ENCODE measurements at places on chromosomes 11 and 22.

DNA sequence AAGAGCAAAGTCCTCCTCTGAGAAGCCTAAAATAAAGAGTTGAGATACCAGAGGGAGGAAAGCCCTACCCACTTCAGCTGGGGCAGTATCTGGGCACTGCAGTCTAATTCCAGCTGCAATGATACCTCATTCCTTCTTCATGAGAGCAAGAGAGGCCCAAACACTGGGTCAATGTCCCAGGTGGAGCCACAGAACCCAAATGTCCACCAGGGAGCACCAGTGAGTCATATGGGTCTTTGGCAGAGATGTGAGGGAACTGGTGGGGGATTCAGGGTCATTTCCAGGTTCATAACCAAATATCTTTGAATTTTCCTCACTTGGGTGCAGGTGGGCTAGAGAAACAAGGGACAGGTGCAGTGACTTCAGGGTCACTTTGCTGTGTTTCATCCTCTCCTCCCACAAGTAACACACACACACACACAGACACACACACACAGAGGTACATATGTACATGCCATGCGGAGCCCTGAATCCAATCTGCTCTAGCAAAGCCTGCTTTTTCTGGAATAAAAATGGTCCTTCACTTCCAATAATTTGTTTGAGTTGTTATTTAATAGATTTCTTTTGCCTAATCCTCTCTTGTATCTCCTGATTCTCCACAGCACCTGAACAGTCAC, 585.4 kb downstream of the SOX6 start:
- no peak overlapping the region for H3K27ac ChIP-seq
- no peak for DNase-seq
- no peak overlapping the region for H3K4me3 ChIP-seq

DNA sequence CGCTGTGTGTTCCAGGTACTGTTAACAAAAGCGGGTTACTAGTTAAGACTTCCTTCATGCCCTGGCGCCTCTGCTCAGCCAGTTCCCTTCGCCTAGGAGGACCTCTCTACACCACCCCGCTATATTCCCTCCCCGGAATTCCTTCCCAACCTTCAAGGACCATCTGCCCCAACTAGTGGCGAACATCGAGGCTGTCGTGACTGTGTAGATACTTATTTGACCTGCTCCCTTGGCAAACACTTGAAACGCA, 450 bp upstream of the BCL2L13 start:
- H3K4me3 ChIP-seq: peak overlapping the region; percentile 86
- DNase-seq: no peak
- H3K27me3 ChIP-seq: no peaks in the 10 kb centered on the region
- H3K36me3 ChIP-seq: peaks cover 6% of the 10 kb centered on the region
- peaks cover 25% of the 10 kb centered on the region for H3K4me1 ChIP-seq
- H3K27ac ChIP-seq: peak overlapping the region; percentile 99

DNA sequence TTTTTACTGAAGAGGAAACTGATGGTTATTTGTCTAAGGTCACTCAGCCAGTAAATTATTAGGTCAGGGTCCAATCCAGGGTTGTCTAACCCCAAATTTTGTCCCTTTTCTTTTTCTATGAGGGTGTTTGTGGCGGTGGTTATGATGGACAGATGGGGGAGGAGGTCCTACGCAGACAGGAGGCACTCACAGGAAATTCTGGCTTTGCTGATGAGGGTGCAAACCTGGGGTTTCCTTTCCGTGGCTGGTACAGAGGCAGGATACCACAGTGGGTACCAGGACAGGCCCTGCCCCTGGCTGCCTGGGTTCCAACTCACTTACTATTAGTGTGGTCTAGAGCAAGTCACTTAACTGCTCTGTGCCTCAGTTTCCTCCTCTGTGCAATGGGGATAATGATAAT, 91.0 kb downstream of the RRM1 start:
- no peak for DNase-seq
- H3K27me3 ChIP-seq: no peaks in the 10 kb centered on the region
- no peaks in the 10 kb centered on the region for H3K36me3 ChIP-seq
- H3K4me3 ChIP-seq: no peak overlapping the region

DNA sequence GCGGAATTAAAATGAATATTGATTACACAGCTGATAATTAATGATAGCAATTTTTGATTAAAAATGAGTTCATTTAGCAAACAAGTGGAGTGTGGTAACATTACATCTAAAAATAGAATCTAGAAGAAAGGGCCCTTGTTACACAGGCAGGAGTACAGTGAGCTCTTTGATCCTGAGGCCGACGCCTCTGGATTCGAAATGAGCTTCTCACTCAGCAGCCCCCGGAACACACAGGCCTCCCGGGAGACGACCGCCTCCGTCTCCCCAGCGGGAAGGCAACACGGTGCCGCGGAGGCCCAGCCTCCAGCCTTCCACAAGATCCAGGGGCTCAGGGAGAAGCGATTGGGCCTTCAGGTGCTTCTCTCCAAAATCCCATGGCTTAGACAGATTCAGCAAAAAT, 379.1 kb downstream of the BRD1 start:
- peaks cover 23% of the 10 kb centered on the region for H3K4me1 ChIP-seq
- peaks cover 64% of the 10 kb centered on the region for H3K27me3 ChIP-seq
- DNase-seq: no peak
- H3K36me3 ChIP-seq: no peaks in the 10 kb centered on the region
- H3K4me3 ChIP-seq: no peak overlapping the region

DNA sequence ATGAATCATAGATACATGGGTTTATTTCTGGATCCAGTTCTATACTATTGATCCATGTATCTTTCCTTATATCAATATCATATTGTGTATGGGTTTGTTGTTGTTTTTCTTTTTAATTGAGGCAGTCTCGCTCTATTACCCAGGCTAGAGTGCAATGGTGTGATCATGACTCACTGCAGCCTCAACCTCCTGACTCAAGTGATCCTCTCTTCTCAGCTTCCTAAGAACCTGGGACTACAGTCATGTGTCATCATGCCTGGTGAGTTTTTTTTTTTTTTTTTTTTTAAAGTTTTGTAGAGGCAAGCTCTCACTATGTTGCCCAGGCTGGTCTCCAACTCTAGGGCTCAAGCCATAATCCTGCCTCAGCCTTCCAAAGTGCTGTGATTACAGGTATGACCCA, 1589.4 kb upstream of the TENM4 start:
- no peak for DNase-seq
- no peak overlapping the region for H3K4me3 ChIP-seq
- H3K36me3 ChIP-seq: peaks cover 8% of the 10 kb centered on the region
- H3K27me3 ChIP-seq: no peaks in the 10 kb centered on the region
- no peak overlapping the region for H3K27ac ChIP-seq

- peak overlapping the region; percentile 7 for H3K27ac ChIP-seq
- peaks cover 26% of the 10 kb centered on the region for H3K4me1 ChIP-seq
- peaks cover 11% of the 10 kb centered on the region for H3K27me3 ChIP-seq
These were observed 3.1 kb downstream of the CSNK2A3 start for GRCh38 chr11:11349870-11350337.

DNA sequence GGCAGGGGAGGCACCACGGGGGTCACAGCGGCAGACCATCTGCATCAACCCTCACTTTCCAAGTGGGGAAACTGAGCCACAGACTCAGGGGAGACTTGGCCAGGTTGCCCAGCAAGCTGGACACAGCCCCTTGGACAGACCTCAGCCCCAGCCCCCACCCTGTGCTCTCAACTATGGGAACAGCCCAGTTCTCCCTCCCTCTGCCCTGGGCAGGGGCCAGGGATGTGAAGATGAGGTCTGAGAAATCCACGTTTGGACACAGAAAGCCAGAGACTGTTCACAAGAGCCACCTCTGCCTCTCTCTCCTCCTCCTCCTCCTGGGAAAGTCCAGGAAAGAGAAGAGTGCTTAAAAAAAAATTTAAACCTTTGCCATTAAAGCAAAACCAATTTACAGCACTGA, 50.1 kb downstream of the ELFN2 start:
- H3K27ac ChIP-seq: no peak overlapping the region
- peaks cover 44% of the 10 kb centered on the region for H3K27me3 ChIP-seq
- H3K4me1 ChIP-seq: peaks cover 15% of the 10 kb centered on the region
- no peak for DNase-seq

DNA sequence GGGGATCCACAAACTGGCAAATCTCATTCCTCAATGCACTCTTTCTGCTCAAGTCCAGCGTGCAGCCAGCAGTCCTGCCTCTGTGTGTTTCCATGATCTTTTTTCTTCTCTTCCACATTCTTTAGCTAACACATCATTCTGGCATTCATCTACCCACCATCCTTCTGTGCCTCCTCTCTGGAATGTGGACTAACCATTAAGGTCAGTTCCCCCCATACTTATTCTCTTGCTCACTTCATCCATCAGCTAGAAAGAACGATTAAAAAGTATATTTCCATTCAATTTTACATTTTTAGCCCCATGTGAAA, 7.8 kb downstream of the KIRREL3 start:
- H3K36me3 ChIP-seq: no peaks in the 10 kb centered on the region
- peaks cover 53% of the 10 kb centered on the region for H3K27me3 ChIP-seq
- H3K27ac ChIP-seq: no peak overlapping the region
- H3K4me1 ChIP-seq: peaks cover 6% of the 10 kb centered on the region
- no peak for DNase-seq

GRCh38 chr11:113952070-113952469, 22.8 kb upstream of the HTR3A start:
- DNase-seq: no peak

DNA sequence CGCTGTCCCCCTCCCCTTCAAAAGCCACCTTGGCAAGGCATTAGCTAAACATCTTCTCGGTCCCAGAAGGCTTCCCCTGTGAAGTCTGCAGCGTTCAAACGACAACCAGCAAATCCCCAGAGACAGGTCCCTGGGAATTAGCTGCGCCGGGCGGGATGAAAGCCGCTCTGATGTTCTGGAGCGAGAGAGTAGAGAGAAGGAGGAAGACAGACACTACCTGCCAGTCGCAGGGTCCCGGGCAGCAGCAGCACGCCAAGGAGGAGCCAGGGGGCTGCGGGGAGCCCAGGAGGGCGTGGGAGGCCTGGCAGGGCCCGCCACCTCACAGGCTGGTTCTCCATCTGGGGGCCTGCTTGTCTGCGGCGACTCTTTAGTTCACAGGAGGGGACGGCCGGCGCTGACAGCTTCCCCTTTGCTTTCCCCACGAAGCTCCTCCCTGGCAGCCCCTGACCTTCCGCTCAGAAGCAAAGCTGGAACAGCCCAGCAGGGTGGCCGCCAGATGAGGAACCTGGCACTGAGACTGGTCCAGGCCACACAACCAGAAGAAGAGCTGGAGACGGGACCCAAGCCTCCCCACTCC, at the start of gene NFAM1:
TSS of gene NFAM1 (minus strand) at position 384 of the 577 bp plus-strand sequence. CDS start at position 338, 46 bp downstream.
- peaks cover 45% of the 10 kb centered on the region for H3K4me1 ChIP-seq
- H3K4me3 ChIP-seq: no peak within 1 kb of the TSS

DNA sequence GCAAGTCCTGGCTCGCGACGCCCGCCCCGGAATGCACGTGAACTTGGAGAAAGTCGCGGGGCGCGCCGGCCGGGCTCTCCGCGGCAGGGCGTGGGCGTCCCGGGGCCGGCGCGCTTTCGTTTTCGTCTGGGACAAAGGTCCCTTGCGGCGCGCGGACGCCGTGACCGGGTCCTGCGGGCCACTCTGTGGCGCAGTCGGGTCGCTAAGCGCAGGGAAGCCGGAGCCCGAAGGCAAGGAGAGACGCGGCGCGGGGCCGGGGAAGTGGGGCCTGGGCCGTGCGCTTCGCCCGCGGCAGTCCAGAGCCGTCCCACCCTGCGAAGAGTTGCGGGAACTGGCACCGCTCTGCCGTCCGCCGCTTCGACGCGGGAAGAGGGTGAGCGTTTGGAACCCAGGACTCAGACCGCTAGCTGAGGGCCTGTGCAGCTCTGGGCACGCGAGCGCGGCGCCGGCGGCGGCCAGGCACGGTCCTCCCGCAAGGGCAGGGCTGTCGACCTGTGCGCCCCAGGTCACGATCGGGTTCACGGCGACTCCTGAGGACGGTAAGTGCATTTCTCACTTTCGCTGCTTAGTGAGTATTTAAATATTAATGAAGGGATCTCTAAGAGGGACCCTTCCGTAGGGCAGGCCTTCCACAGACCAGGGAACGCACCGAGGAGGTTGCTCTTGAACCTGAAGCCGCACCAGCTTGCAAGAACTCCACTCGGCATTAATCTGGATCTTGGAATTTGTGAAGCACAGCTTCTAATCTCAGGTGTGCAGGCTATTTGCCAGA, 78.0 kb upstream of the PPARA start:
- peak overlapping the region; percentile 82 for H3K27ac ChIP-seq
- H3K4me3 ChIP-seq: peak overlapping the region; percentile 81
- H3K4me1 ChIP-seq: peaks cover 35% of the 10 kb centered on the region
- H3K27me3 ChIP-seq: peaks cover 41% of the 10 kb centered on the region

DNA sequence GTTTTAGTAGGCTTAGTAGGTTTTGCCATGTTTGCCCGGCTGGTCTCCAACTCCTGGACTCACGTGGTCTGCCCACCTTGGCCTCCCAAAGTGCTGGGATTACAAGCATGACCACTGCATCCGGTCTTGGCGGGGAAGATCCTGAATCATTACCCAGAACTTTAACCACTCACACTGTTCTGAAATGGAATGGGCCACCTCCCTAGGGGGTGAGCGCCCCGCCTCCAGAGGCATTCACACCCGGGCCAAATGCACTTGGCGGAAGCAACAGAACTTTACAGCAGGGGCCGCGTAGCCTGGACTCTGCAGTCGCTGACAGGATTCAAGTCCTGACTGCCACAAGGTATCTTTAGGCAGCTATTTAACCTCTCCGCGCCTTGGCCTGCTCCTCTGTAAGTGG, 5.4 kb downstream of the CCDC86 start:
- H3K4me1 ChIP-seq: peaks cover 31% of the 10 kb centered on the region
- H3K27me3 ChIP-seq: no peaks in the 10 kb centered on the region
- no peak for DNase-seq

GRCh38 chr11:8941341-8942103, 1.3 kb downstream of the ASCL3 start:
- H3K4me1 ChIP-seq: peaks cover 9% of the 10 kb centered on the region
- no peak overlapping the region for H3K4me3 ChIP-seq
- H3K27me3 ChIP-seq: no peaks in the 10 kb centered on the region
- H3K36me3 ChIP-seq: no peaks in the 10 kb centered on the region
- no peak overlapping the region for H3K27ac ChIP-seq

DNA sequence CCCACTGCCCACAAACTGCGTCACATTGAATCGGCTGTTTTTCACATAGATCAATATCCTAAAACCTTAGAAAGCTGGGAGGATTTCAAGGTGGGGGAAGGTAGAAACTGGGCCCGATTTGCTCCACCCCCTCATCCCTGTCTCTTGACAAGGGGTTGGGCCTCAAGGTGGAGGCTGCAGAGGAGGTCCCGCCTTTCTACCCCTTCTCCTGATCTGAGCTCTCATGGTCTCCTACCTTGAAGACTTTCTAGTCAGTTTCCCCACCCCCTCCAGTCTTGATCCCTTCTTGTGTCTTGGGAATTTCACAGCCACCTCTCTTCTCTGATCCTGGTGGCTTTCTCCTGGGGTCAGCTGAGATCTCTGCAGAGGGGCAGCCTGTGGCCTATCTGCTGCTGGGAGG, 4.5 kb upstream of the STARD10 start:
- no peaks in the 10 kb centered on the region for H3K36me3 ChIP-seq
- DNase-seq: no peak
- H3K4me1 ChIP-seq: peaks cover 13% of the 10 kb centered on the region
- H3K27me3 ChIP-seq: no peaks in the 10 kb centered on the region

- peaks cover 17% of the 10 kb centered on the region for H3K27me3 ChIP-seq
- H3K36me3 ChIP-seq: no peaks in the 10 kb centered on the region
These were observed 414.4 kb upstream of the CADM1 start for GRCh38 chr11:115918576-115918975.

- peak overlapping the region; percentile 99 for H3K4me3 ChIP-seq
- H3K27me3 ChIP-seq: peaks cover 5% of the 10 kb centered on the region
- DNase-seq: no peak
- H3K36me3 ChIP-seq: no peaks in the 10 kb centered on the region
- H3K27ac ChIP-seq: no peak overlapping the region
- peaks cover 2% of the 10 kb centered on the region for H3K4me1 ChIP-seq
These were observed 27.1 kb upstream of the WNT11 start for GRCh38 chr11:76233196-76233921.

- DNase-seq: no peak
- no peaks in the 10 kb centered on the region for H3K27me3 ChIP-seq
- no peaks in the 10 kb centered on the region for H3K36me3 ChIP-seq
- H3K4me3 ChIP-seq: no peak overlapping the region
These were observed 324.9 kb upstream of the CCDC90B start for GRCh38 chr11:83611031-83611430.

All from mesothelial cell of epicardium (in vitro differentiated cells).